NCI-H748 treated with DMSO at 0.1 percent for 48 hours (cell line): ENCODE measurements at places on chromosomes 6 and 20.

- DNase-seq: no peak
Measured at GRCh38 chr6:32367644-32368043, 4.1 kb downstream of the TSBP1 start.

GRCh38 chr6:100115407-100116101, 121.5 kb upstream of the MCHR2 start:
- DNase-seq: no peak

GRCh38 chr6:75283907-75284631, 523 bp downstream of the TMEM30A start:
- DNase-seq: no peak

DNA sequence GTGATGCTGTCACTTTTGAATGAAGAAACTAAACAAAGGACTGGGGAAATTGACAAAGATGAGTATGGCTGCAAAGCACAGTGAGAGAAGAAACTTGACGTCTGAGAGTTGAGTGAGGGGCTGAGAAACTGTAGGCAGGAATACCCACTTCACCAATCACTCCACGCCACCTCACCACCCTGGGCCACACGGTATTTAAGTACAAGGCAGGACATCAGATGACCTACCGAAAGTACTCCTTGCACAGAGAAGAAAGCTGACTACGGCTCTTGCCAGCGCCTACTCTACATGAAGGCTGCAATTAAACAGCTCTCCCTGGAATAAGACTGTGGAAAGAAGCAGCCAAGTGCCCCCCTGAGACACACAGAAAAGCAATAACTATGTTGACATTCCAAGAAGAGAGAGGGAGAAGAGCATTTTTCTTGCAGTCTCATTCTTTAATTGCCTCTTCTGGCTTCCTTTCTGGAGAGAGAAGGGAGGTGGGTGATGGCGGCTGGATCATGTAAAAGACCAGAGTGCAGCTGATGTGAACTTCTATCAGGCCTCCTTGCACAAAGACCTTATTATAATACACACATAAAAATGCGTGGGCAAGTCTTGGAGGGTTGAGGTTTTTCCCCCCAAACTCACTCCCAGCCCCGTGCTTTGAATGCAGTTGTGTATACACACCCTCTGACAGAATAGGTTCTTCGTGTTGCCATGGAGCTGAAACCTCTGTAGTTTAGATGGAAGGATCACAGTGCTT, 44.6 kb downstream of the HIVEP2 start:
- DNase-seq: no peak

- peak; percentile 81 for DNase-seq
Measured at GRCh38 chr6:29011276-29011734, 6.2 kb upstream of the ZNF311 start.
